ENCODE measurements at places on chromosomes 16 and 17.

GRCh38 chr17:78322327-78322857 lies 37.5 kb downstream of the SOCS3 start:
- DNase-seq, result no peak

DNA sequence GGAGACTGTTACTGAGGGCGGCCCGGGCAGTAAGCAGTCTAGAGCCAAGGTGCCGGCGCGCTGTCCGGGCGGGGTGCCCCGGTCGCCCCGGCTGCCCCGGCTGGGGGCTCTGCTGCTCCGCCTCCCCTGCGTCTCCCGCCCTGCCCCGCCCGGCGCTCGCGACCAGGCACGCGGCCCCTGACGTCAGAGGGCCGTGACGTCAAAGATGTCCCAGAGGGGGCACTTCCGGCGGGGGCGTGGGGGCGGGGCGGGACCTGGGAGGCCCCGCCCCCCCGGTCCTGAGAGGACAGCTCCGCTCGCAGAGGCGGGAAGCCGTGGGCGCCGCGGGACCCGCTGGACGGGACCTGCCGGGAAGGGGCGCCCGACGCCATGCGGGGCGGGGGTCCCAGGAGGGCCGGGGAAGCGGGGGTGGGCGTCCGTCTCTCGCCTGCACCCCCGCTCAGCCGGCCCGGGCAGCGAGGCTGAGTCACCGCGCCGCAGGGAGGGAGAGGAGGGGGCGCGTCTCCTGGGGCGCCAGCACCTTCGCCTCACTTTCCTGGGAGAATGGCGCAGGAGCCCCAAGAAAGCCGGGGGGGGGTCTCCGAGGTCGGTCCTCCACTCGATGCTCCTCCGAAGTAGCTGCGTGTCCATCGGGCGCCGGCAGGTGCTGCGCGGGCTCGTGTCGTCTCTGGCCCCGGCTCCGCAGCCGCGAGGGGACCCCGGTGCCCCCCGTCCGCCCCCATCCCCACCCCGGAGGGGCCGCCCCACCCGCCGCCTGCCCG lies 4.4 kb upstream of the HIC1 start:
- peak; percentile 82 for DNase-seq

DNA sequence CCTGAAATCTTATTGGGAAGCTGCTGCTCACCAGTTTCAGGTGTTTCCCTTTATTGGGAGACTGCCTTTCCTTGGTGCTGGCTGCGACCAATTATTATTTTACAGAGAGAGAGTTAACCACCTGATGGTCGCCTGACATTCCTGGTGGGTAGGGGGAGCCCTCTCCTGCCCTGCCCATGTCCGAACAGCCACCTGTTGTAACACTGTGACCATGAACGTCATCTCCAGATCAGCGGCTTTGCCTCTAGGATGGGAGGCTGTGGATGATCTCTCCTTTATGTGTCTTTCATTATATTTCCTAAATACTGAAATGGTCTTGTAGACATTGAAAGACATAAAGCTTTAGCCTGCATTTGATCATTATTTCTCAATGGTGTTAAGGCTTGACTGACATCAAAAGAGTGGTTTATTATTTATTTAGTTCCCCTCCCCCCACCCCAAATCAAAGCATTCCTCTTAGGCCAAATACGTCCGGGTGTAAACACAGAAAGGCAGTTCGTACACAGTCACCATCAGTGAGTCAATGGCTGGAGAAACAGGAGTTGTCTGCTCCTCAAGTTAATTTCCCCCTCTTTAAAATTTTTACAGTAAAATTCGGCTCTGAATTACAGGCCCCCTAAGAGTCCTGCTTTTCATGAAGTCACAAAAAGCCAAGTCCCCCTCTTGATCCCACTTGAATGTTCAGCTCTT lies 57.8 kb upstream of the CACNG5 start:
- no peak for DNase-seq

- no peak for DNase-seq
Measured at GRCh38 chr16:88480829-88481228, 27.7 kb downstream of the ZFPM1 start.

DNA sequence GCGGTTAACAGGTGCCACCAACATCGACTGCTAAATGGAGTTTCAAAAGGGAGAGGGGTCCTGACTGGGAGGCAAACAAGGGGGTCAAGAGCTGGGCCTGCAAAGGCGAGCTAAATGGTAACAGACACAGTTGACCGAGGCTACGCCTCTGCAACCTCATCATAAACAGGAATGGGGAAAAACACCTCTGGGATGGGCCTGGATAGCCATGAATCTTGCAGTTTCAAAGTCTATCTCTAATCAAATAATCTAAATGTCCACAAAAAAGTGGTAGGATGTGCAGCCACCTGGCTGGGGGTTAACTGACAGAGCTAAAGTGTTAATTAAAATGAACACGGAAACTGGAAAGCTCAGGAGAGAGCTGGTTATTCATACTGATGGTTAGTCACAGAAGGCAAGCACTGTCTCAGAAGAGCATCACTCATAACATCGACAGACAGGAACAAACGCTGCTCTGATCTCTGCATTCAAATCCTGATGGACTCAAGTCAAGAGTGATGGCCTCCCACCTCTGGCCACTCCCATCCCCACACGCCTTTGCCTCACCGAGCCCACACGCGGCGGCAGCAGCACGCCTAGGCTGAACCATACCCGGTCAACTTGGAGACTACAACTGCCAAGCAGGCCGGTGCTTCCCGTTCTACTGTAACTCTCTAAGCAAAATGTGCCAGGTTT lies 56.3 kb downstream of the CREBBP start:
- DNase-seq, result no peak

DNA sequence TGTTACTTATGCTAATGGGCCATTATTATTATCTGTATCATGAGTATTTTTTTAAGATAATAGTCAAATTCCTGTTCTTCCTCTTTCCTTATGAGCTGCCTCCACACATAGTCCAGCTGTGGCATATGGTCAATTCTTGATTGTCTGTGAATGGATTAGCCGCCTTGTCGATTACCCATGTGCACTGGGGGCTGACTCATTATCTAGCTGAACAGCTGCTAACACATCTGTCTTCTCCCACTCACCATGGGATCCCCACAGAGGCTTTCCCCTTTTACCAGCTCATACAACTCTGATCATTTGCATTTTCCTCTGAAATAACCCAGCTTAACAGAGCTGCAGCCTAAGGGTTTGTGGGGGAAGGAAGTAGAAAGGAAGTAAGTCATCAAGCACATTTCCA lies 915.0 kb downstream of the CDH11 start:
- no peak for DNase-seq

DNA sequence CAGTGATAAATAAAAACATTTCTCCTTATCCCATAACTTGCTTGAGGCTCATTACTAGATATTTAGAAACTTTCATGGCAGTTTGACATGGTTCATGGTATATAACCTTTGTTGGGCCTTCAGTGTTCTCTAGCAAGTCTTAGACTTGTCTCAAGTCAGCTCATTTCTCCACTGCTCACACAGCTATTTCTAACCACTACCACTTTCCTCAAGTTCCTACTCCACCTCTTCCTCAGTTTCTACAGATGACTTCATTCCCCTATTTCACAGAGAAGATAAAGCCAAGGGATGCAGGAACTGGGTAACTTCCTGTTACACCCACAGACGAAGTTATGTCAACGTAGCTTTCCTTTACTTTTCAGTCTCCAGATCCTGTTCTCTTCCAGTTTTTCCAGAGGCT lies 23.2 kb downstream of the NLK start:
- no peak for DNase-seq

- DNase-seq, result no peak
Measured at GRCh38 chr16:69338557-69339288, 641 bp downstream of the COG8 start.

GRCh38 chr17:59002126-59002525 lies 104.6 kb downstream of the TRIM37 start:
- DNase-seq, result no peak

GRCh38 chr17:53707566-53707965 lies 115.2 kb upstream of the KIF2B start:
- no peak for DNase-seq

GRCh38 chr17:67700037-67700724 lies 17.6 kb upstream of the NOL11 start:
- DNase-seq, result no peak

- no peak for DNase-seq
Measured at GRCh38 chr17:44033861-44034408, 19.2 kb upstream of the TMEM101 start.

DNA sequence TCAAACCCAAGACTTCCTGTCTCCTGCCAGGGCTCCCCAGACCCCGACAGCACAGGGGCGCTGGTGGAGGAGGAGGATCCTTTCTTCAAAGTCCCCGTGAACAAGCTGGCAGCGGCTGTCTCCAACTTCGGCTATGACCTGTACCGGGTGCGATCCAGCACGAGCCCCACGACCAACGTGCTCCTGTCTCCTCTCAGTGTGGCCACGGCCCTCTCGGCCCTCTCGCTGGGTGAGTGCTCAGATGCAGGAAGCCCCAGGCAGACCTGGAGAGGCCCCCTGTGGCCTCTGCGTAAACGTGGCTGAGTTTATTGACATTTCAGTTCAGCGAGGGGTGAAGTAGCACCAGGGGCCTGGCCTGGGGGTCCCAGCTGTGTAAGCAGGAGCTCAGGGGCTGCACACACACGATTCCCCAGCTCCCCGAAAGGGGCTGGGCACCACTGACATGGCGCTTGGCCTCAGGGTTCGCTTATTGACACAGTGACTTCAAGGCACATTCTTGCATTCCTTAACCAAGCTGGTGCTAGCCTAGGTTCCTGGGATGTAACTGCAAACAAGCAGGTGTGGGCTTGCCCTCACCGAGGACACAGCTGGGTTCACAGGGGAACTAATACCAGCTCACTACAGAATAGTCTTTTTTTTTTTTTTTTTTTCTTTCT lies 8.1 kb downstream of the SERPINF1 start:
- no peak for DNase-seq

DNA sequence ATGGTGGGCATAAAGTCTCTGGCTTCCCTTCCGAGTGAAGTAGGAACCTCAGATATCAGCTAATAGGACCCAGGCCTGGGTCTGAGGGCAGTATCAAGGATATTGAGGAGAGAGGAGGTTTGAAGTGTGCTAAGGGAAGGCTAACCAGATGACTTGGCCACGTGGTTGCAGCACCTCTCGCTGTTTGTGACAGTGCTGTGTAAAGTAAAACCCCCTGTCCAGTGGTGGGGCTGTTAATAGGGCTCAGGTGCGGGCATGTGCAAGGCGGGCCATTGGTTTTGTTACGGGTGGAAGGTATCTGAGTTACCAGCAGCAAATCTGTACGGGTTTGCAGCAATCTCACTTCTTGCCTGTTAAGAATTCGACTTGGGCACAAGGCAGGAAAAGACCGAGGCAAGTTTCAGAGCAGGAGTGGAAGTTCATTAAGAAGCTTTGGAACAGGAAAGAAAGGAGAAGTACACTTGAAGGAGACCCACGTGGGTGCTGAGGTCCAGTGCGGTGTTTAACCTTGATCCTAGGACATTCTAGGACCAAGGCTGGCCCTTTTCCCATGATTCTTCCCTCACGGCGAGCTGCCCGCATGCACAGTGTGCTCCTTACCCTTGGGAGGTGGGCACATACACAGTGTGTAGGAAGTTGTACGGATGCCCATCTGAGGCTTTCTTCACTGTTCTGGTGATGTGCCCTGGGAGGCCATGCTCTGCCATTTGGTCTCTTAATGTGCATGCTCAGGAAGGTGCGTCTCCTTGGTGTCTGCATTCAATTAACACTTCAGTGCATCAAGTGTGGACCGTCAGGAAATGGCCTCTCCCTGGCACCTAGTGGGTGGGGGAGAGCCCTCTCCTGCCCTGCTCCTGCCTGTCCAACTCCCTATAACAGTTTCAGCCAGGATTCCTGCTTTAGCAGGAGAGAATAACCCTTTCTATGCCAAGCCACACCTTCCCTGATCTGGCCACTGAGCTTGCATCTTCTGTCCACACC lies 20.3 kb downstream of the SGF29 start:
- no peak for DNase-seq

- DNase-seq, result no peak
Measured at GRCh38 chr17:55926276-55926990, 175.6 kb downstream of the PCTP start.

DNA sequence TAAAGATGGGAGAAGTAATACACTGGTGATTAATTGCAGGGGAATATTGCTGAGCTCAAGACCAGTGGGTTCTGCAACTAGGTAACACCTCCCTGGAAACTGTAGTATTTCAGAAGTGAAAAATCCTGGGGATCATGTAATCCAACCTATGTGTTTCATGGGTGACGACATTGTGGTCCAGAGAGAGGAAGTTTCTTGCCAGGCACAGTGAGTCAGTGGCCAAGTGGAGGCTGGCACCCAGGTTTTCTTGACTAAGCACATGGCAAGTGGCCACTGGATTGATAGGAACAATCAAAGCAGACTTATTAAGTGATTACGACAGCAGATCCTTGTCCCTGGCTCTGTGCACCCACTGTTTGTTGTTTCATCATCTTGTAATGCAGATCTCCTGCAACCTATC lies 14.6 kb upstream of the CIITA start:
- DNase-seq, result no peak

DNA sequence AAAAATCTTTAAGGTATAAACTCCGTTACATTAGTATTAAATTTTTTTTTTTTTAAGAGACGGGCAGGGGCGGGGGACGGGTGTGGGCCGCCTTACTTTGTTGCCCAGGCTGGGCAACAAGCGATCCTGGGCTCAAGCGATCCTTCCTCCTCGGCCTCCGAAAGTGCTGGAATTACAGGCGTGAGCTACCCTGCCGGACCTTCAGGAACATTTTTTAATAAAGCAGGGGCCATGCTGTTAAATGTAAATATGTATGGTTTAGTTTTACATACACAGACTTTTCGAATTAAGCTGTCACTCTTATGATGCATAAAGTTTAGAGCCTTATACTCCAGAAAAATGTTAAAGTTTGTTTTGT lies 2.4 kb downstream of the PPM1D start:
- no peak for DNase-seq

DNA sequence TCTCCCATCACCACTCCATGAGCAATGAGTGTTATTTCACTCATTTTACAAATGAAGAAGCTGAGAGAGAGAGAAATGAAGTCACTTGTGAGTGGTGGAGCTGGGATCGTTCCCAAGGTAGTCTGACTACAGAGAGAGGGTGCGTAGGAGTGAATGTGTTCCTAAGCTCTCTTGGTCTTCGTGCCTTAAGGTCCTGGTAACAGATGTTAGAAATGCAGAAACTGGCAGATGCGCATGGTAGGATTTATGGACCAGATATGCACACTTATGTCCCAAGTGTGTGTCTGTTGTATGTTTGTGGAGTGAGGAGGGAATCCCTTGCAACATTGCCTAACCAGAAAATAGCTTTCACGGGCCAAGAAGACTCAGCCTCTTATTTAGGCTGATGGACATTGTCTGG lies 93.2 kb upstream of the ZNF469 start:
- no peak for DNase-seq

GRCh38 chr16:49699841-49700175 lies 156.1 kb downstream of the ZNF423 start:
- DNase-seq, result no peak

Measured in Peyer's patch (tissue), 4 donors.